ENCODE measurements at places on chromosomes 16 and 17. TPM values are rescaled to one million over a fixed set of nuclear protein-coding genes. Genes with fewer than 3 reads are reported as not detected.

- no peak for DNase-seq
Observed at GRCh38 chr16:70529051-70529777, 5.6 kb downstream of the SF3B3 start.

DNA sequence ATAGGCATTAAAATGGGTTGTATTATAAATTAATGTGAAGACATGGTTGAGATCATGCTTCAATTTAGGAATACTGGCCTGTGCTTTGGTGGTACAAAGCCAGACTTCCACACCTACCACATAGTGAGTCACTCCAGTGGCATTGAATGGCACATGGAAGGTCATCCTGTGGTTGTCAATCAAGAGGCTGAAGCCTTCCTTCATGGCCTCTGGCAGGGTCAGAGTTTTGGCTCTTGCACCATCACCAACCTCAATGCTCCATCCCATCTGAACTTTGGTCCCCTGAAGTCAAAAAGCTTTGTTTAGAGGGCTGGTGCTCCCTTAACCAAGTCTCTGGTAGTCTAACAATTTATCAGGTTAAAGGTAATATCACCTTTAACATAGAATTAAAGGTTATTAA is 6.1 kb downstream of the ZP2 start:
- DNase-seq, result no peak

Gene ACSM5
- total RNA-seq, result not detected

Gene TMC8
- total RNA-seq, result 196 TPM

Gene TP53TG3C
- total RNA-seq, result not detected

Gene CCDC144A
- 2.0 TPM for total RNA-seq

Data from activated T-helper 2 cell treated with anti-CD3 and anti-CD28 coated beads, Interferon-gamma antibody, Interleukin-2, Interleukin-4, amounts not matched to agents 10 μg/mL and 5 μg/mL and 100 μg/mL, durations not matched to agents 14 hours and 24 hours and 36 hours (primary cell).